ENCODE measurements at places on chromosomes 7 and 10. TPM values are rescaled to one million over a fixed set of nuclear protein-coding genes. Genes with fewer than 3 reads are reported as not detected.
A peak's percentile ranks its signal among the peaks of the same experiment; 100 is the strongest.

DNA sequence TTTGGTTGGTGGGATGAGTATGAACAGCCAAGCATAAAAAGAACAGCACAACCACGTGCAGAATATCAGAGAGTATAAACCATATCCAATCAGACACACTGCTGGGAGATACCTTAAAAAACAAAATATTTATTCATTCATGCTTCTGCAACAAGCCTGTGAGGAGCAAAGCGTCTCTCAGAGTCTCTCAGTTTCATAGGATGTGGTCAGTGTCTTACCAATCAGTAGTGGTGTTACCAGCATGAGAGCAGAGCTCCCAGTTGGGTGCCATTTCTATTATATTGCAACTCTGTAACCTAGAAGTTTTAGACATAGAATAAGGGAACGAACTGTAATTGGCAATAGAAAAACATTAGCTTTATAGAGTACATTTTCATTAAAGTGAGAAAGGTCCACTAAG, 445.9 kb upstream of the LRRN3 start:
- no peak for DNase-seq
- no peak overlapping the region for H3K4me3 ChIP-seq
- H3K27me3 ChIP-seq, result no peaks in the 10 kb centered on the region
- H3K36me3 ChIP-seq, result no peaks in the 10 kb centered on the region

Gene CPXM2
- not detected for total RNA-seq

- DNase-seq, result peak; percentile 61
- H3K27me3 ChIP-seq, result no peaks in the 10 kb centered on the region
- peaks cover 3% of the 10 kb centered on the region for H3K4me1 ChIP-seq
Measured at GRCh38 chr10:63115732-63116383, 17.3 kb upstream of the NRBF2 start.

- H3K4me1 ChIP-seq, result peaks cover 4% of the 10 kb centered on the region
- no peak overlapping the region for H3K4me3 ChIP-seq
- H3K27ac ChIP-seq, result no peak overlapping the region
- H3K36me3 ChIP-seq, result no peaks in the 10 kb centered on the region
- no peaks in the 10 kb centered on the region for H3K27me3 ChIP-seq
Measured at GRCh38 chr10:3406556-3406955, 234.0 kb upstream of the PITRM1 start.

Gene MRLN
- total RNA-seq, result not detected

DNA sequence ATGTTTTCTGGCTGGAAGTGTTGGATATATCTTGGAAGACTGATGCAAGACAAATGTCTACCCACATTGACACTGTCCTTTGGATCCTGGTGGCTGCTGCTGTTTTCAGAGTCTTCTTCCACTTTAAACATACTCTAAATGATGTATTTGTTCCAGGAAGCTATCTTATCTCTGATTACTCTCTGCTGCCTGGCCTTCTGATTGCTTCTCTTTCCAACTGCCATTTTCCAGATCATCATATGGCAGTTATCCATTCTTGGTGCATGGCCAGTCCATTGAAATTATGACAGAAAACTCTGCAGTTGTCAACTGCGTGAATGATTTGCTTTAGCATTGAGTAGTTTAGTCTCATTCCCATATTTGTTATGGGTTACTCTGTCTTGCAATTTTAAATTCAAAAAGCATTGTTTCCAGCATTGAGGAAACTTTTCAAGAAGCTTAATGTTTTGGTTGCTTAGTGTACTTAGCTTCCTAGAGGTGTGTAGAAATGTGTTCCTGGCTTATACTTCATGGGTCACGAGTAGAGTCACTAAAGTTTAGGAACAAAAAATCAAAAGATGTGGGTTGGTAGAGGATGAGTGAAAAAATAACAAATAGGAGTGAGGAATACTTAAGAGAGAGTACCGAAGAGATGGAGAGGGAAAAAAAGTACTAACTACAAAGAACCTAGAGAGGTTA, 268.3 kb upstream of the MTPN start:
- no peaks in the 10 kb centered on the region for H3K27me3 ChIP-seq
- no peak overlapping the region for H3K27ac ChIP-seq
- H3K36me3 ChIP-seq, result no peaks in the 10 kb centered on the region

Gene GRID1
- total RNA-seq, result 0.31 TPM

Gene HABP2
- total RNA-seq, result not detected

- H3K4me3 ChIP-seq, result no peak overlapping the region
- no peaks in the 10 kb centered on the region for H3K36me3 ChIP-seq
- H3K4me1 ChIP-seq, result peaks cover 4% of the 10 kb centered on the region
- H3K27me3 ChIP-seq, result no peaks in the 10 kb centered on the region
- DNase-seq, result peak; percentile 85
Measured at GRCh38 chr10:3486346-3487065, 298.5 kb downstream of the KLF6 start.

GRCh38 chr10:133399123-133399601, 5.2 kb downstream of the MTG1 start:
- no peak overlapping the region for H3K4me3 ChIP-seq
- H3K36me3 ChIP-seq, result no peaks in the 10 kb centered on the region
- peaks cover 7% of the 10 kb centered on the region for H3K4me1 ChIP-seq

Gene RAB19
- 1.1 TPM for total RNA-seq

- DNase-seq, result no peak
- no peak overlapping the region for H3K27ac ChIP-seq
- no peak overlapping the region for H3K4me3 ChIP-seq
Measured at GRCh38 chr10:133207041-133207600, 22.9 kb upstream of the UTF1 start.

Gene SCART1
- total RNA-seq, result 0.49 TPM

GRCh38 chr7:100789055-100789454, 38.3 kb downstream of the EPHB4 start:
- DNase-seq, result no peak
- H3K27ac ChIP-seq, result no peak overlapping the region
- no peaks in the 10 kb centered on the region for H3K36me3 ChIP-seq
- H3K4me3 ChIP-seq, result no peak overlapping the region

Data from neural progenitor cell (in vitro differentiated cells).